Gastroesophageal sphincter (tissue), 4 donors: ENCODE measurements at places on chromosomes 2 and 18.

DNA sequence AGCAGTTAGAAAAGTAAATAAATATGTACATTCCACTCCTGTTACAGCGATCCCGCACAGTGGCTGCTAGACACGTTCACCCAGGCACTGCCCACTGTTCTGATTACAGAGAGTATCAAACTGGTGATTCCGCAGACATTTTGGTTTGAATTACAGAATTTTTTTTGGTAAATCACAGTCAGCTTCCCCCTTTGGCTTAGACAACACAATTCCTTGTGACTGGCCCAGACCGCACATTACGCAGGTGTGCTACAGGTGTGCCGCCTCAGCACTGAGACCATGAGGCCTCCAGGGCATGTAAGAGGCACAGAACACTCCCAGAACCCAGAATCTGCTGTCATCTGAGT lies 112.3 kb downstream of the PXDN start:
- H3K4me3 ChIP-seq, result no peak overlapping the region
- no peak for ATAC-seq
- H3K27me3 ChIP-seq, result no peaks in the 10 kb centered on the region

DNA sequence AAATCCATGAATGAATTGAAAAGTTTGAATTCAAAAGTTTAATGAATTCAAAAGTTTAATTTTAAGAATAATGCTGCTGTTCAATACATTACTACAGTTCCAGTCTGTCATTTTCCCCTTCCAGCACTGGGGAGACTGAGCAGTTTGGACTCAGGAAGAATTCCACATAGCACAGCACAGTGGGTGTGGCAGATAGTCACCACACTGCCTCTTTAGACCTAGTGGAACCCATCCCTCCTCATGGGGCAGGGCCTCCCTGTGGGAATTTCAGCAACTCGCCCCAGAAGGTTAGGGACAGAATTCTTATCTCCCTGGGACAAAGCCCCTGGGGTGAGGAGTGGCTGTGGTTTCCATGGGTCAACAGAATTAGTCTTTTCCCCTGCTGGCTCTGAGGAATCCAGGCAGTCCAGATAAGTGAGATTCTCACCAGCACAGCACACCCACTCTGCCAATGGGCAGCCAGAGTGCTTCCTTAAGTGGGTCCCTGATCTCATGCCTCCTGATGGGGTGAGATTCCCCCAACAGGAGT lies 442.0 kb upstream of the SYT4 start:
- H3K27ac ChIP-seq, result no peak overlapping the region
- ATAC-seq, result no peak
- no peaks in the 10 kb centered on the region for H3K36me3 ChIP-seq

DNA sequence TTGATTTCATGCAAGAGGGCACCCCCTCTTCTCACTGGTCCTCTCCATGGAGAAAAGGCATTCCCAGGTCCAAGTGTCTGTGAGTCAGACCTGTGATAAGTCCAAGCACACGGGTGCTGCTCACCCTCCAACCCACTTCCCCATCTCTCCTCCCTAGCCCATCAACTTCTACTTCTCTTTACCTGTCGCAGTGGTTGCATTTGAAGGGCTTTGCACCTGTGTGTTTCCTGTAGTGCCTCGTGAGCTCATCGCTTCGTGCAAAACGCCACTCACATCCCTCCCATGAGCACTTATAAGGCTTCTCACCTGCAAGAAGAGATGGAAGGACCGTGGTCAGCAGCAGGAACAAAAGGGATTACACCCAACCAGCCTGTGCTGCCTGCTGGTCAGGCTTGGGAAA lies 77.5 kb downstream of the KLF7 start:
- H3K4me3 ChIP-seq, result no peak overlapping the region
- H3K4me1 ChIP-seq, result peaks cover 98% of the 10 kb centered on the region
- no peak for ATAC-seq
- H3K36me3 ChIP-seq, result no peaks in the 10 kb centered on the region

DNA sequence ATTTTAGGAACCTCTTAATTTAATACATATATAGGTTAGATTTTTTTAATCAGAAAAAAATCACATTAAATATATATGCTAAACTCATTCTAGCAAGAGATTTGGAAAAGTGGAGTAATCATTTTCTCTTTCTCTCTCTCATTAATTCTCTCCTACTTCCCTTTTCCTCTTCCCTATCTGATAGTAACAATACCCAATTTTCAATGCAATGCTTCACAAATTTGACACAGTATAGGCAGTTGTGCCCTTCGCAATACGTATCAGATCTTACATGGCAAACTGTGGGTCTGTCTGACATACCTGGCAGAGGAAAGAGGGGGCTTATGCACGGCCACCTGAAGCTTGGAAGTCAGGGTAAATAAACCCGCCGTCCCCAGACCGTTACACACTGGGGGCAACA lies 444.3 kb downstream of the NBAS start:
- H3K4me3 ChIP-seq, result no peak overlapping the region
- H3K36me3 ChIP-seq, result no peaks in the 10 kb centered on the region
- ATAC-seq, result no peak
- H3K27ac ChIP-seq, result no peak overlapping the region
- H3K27me3 ChIP-seq, result no peaks in the 10 kb centered on the region
- no peaks in the 10 kb centered on the region for H3K4me1 ChIP-seq

DNA sequence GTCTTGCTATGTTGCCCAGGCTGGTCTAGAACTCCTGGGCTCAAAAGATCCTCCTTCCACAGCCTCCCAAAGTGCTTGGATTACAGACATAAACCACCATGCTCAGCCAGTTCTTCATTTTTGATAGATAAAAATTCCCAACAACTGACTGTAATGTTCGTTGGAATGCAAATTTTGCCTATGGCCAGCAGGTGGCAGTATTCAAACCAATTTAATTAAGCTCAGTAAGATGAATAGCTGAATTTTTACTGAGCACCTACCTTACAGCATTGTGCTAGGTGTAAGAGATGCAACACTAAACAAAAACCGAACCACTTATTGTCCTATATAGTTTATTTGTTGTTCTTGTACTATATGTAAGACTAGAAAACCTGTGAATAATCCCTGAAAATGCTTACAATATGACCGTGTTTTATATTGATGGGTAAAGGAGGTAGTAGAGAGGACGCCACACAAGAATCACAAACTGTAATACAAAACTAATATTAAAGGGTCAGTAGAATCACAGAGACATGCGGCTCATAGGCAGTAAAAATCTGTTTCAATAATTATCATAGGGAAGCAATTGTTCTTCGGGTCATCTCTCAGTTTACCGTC lies 8.2 kb upstream of the TMEM182 start:
- H3K4me1 ChIP-seq, result peaks cover 19% of the 10 kb centered on the region
- ATAC-seq, result no peak
- no peaks in the 10 kb centered on the region for H3K36me3 ChIP-seq
- no peaks in the 10 kb centered on the region for H3K27me3 ChIP-seq
- no peak overlapping the region for H3K27ac ChIP-seq
- no peak overlapping the region for H3K4me3 ChIP-seq

- H3K4me1 ChIP-seq, result peaks cover 14% of the 10 kb centered on the region
- no peak overlapping the region for H3K4me3 ChIP-seq
- H3K36me3 ChIP-seq, result peaks cover 4% of the 10 kb centered on the region
- ATAC-seq, result no peak
- H3K27ac ChIP-seq, result no peak overlapping the region
These were observed 11.8 kb downstream of the NCKAP1 start for GRCh38 chr2:183026424-183026823.

DNA sequence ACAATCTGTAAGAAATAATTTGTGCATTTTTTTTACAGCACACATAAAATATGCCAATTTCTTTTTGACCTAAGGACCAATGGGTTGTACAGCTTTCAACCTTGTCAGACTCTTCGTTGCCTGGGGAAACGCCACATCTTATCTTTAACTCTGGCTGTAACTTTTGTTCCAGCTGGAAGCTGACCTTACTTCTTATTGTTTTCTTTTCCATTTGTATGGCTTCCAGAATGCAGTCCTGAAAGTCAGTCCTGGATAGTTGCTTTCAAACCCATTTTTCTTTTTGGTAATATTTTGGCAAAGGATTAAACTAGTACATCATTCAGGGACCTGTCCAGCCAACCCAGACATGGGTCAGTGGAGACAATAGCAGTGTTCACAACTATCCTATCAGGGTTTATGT lies 686.5 kb upstream of the CDH2 start:
- H3K27ac ChIP-seq, result no peak overlapping the region
- no peaks in the 10 kb centered on the region for H3K36me3 ChIP-seq
- no peaks in the 10 kb centered on the region for H3K27me3 ChIP-seq
- no peaks in the 10 kb centered on the region for H3K4me1 ChIP-seq
- ATAC-seq, result no peak
- H3K4me3 ChIP-seq, result no peak overlapping the region

DNA sequence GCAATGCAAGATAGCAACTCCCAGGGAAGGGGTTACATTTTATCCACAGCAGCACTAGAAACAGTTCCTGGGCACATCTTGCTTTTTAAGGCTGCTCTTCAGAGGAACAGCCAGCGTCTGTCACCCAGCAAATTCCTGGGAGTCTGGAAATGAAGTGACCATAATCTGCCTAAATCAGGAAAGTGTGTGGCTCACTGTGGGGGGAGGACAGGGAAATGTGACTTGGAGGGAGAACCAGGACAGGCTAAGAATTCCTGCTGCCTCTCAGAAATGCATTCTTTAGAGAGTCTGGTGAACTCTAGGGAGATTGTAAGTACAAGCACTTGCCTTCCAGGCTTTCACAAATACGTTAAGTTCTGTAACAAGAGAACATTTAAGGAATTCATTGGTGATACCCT lies 364.3 kb upstream of the SPHKAP start:
- H3K27ac ChIP-seq, result no peak overlapping the region
- no peaks in the 10 kb centered on the region for H3K36me3 ChIP-seq
- H3K4me1 ChIP-seq, result no peaks in the 10 kb centered on the region
- no peak for ATAC-seq

DNA sequence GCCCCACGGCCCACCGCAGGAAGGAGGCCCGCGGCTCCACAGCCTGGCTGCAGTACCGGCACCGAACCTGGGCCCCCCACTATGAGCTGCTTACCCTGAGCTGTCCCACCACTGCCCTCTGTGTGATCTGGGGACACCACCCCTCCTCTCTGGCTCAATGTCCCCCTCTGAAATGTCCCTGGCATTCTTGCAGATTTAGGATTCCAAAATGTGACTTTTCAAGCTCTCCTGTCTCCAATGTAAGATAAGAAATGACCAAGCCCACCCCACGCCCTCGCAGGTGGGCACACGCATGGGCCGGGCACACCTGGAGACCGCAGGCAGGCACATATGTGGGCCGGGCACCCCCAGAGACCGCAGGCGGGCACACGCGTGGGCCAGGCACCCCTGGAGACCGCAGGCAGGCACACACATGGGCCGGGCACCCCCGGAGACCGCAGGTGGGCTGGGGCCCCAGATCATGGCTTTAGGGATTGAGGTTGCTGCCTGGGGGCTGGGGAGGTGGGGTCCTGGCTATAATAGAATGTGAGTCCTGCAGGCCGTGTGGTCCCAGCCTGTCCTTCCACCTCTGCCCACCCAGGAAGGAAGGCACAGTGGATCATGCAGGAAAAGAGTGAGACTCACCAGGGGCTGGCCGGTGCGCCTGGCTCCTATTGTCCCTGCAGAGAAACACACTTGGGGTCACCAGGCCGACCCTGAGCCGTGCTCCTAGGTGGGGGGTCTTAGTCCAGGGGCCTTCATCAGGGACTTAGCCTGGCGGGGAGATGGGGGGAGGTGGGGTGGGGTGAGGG lies 7.2 kb downstream of the PDCD1 start:
- H3K27me3 ChIP-seq, result peaks cover 3% of the 10 kb centered on the region
- H3K27ac ChIP-seq, result no peak overlapping the region
- no peak overlapping the region for H3K4me3 ChIP-seq
- no peaks in the 10 kb centered on the region for H3K36me3 ChIP-seq
- no peak for ATAC-seq
- peaks cover 4% of the 10 kb centered on the region for H3K4me1 ChIP-seq

GRCh38 chr2:178962805-178963433 lies 87.0 kb downstream of the CCDC141 start:
- H3K27ac ChIP-seq, result no peak overlapping the region
- H3K27me3 ChIP-seq, result no peaks in the 10 kb centered on the region
- no peaks in the 10 kb centered on the region for H3K4me1 ChIP-seq
- ATAC-seq, result no peak

DNA sequence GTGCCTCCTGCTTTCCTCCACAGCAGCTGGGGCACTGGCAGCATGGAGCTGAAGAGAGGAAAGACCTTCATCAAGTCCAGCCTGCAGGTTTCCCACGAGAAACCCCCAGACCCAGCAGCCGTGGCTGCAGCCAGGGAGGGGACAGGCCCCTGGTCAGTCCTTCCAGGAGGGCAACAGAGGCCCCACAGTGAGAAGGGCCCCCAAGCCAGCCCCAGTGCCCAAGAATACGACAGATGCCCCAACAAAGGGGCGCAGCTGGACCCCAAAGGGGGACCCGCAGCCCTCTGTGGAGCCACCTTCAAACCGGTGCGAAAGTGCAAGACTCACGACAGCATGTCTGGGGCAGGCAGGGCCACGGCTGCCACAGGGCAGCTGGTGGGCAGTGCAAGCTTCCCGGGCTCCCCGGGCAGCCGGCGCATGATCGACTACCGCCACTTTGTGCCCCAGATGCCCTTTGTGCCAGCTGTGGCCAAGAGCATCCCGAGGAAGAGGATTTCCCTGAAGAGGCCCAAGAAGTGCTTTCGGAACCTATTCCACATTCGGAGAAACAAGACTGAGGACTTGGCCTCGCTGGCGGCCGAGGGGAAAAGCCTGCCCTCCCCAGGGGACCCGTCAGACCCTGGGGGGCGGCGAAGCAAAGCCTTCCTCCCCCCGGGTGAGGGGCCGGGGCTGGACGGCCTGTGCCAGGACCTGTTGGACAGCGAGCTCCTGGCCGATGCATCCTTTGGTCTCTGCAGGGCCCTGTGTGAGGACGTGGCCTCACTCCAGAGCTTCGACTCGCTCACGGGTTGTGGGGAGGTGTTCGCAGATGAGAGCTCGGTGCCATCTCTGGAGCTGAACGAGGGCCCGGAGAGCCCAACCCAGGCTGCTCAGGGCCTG lies 6.9 kb downstream of the AMER3 start:
- H3K4me3 ChIP-seq, result no peak overlapping the region
- H3K36me3 ChIP-seq, result no peaks in the 10 kb centered on the region
- no peak overlapping the region for H3K27ac ChIP-seq
- peaks cover 73% of the 10 kb centered on the region for H3K27me3 ChIP-seq

GRCh38 chr2:161946489-161947107 lies 127.4 kb downstream of the DPP4 start:
- H3K27ac ChIP-seq, result no peak overlapping the region
- no peaks in the 10 kb centered on the region for H3K36me3 ChIP-seq
- no peak for ATAC-seq
- H3K27me3 ChIP-seq, result no peaks in the 10 kb centered on the region
- no peak overlapping the region for H3K4me3 ChIP-seq

- H3K27me3 ChIP-seq, result no peaks in the 10 kb centered on the region
- no peaks in the 10 kb centered on the region for H3K4me1 ChIP-seq
- H3K27ac ChIP-seq, result no peak overlapping the region
These were observed 734.9 kb downstream of the EPHA4 start for GRCh38 chr2:220837226-220837625.

- H3K27me3 ChIP-seq, result no peaks in the 10 kb centered on the region
- no peaks in the 10 kb centered on the region for H3K36me3 ChIP-seq
- no peak overlapping the region for H3K27ac ChIP-seq
- ATAC-seq, result no peak
- peaks cover 11% of the 10 kb centered on the region for H3K4me1 ChIP-seq
- H3K4me3 ChIP-seq, result no peak overlapping the region
These were observed 50.0 kb upstream of the ACYP2 start for GRCh38 chr2:54065411-54065810.
